ENCODE measurements at places on chromosomes 11 and 22. TPM values are rescaled to one million over a fixed set of nuclear protein-coding genes. Genes with fewer than 3 reads are reported as not detected.
A peak's percentile ranks its signal among the peaks of the same experiment; 100 is the strongest.

GRCh38 chr11:45396394-45396793 is 110.3 kb upstream of the SYT13 start:
- no peak for DNase-seq

MAML2 gene
- total RNA-seq: 31.5 TPM

ISX gene
- total RNA-seq: not detected

RAC2 gene
- total RNA-seq: 111 TPM

DNA sequence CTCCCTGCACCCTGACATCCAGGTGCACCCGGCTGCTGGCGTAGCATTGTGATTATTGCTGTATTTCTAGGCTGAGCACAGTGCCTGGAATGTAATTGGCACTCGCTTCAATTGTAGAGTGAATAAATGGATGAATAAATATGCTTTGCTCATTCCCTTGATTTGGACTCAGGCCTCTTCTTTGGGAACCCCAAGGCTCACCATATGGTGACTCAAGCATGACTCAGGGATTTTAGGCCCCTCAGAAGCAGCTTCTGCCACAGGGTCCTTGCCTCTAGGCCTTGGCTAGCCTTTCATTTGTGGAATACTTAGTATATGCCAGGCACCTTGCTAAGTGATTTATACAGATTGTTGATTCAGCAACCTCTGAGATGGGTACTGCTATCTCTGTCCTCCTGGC is 78.9 kb downstream of the GRIK4 start:
- DNase-seq: peak; percentile 9

DDX25 gene
- total RNA-seq: not detected

DNA sequence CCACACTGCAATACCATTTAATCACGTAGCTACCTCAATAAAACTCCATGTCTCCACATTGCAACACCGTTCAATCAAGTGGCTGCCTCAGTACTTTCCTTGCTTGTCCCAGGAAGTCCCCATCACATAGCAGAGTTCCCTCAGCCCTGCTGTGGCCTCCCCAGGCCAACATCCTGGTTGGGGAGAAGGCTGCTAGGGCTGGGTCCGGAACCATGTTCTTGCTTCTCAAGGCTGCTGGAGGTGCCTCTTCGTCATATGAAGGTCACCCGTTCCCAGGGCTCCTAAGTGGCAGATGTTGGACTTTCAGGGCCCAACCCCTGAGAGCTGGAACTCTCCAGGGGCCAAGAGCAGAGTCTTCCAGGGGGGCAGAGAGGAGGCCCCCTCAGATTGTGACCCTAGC is 3.3 kb downstream of the ART5 start:
- DNase-seq: no peak

DNA sequence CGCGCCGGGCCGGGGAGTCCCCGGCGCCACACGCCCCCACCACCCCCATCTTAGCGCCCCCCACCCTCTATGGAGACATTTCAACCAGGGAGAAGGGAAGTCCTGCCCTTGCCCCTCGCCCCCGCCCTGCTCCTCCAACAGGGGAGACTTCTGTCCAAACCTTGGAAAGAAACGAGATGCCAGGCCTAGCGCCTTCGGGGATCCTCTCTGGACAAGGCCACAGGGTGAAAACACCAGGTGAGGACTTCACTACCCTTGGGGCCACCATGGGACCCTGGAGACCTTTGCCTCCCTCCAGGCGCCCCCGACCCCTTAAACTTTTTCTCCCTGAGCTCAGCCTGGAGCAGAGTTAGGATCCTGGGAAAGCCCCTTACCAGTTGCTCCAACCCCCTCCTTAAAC is 11.6 kb upstream of the NPAS4 start:
- no peak for DNase-seq

- DNase-seq: no peak
These were observed 102.6 kb downstream of the TRIM44 start for GRCh38 chr11:35765211-35765610.

KRTAP5-11 gene
- total RNA-seq: not detected

- DNase-seq: no peak
These were observed 47.8 kb downstream of the BARX2 start for GRCh38 chr11:129423426-129423825.

GRCh38 chr11:58186938-58187337 is 1.9 kb upstream of the OR9Q2 start:
- no peak for DNase-seq

DNA sequence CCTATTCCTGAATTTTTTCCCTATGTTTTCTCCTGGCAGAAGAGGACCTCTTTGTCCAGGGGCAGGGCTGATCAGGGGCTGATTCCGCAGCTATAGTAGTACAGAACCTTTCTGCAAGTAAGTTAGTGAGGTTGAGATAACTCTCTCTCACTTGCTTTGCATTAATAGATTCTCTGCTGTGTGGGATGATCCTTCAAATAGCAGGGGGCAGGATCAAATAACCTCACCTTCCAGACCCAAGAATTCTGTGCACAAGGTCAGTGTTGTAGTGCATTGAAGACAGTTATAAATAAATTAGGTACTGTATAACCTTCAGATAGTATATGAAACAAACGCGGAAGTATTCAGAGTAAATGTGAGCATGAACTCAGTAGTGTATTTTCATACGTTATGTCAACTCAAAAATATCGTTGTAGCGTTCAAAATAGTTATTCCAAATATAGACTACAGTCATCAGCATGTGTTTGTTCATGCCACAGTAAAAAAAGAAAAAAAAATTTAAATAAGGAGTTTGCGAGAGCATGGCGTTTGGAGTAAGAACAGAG is 278 bp downstream of the MMP26 start:
- DNase-seq: no peak

GRCh38 chr11:66854729-66855211 is 2.1 kb upstream of the LRFN4 start:
- DNase-seq: peak; percentile 41

HSPB2 gene
- total RNA-seq: 6.4 TPM

MUC5AC gene
- 0.35 TPM for total RNA-seq

MRGPRX3 gene
- not detected for total RNA-seq

GRCh38 chr11:73830261-73830660 is 42.6 kb downstream of the MRPL48 start:
- DNase-seq: no peak

DNA sequence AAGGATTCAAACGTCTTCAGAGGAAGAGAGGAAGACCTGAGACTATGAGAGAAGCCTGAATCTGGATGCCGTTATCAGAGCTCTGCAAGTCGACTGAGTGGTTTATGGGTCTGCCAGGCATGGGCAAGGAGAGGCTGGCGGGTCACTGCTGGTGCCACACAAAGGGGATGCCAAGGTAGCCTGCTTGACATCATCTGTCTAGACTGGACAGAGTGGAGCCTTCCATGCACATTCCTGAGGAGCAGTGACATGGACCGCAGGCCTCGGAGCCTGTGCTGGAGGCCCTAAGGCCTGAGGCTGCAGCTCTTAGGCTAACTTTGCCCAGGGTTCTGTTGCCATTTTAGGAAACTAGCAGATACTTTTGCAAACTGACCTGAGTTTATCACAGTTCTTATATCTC is 127.4 kb downstream of the WT1 start:
- no peak for DNase-seq

DNA sequence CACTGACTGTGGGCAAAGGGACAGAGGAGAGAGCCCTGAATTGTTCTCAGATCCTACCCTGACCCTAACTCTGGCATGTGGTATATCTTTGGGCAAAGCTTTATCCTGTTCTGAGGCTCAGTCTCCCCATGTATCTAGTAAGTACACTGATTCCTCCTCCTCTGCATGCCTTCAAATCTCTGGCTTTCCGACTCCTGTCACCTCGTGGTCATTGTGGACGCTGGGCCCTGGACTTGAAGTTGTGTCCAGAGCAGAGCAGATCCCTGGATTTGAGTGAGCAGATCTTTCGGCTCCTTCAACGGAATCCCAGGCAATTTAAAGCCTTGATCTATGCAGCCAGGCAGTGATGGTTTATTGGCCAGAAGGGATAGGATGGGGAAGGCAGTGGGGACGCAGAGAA is 3.0 kb downstream of the MOGAT2 start:
- DNase-seq: no peak

- DNase-seq: no peak
These were observed 65.5 kb downstream of the ME3 start for GRCh38 chr11:86606836-86607481.

CBLIF gene
- total RNA-seq: not detected

POTEH gene
- not detected for total RNA-seq

ZNF280A gene
- not detected for total RNA-seq

DNA sequence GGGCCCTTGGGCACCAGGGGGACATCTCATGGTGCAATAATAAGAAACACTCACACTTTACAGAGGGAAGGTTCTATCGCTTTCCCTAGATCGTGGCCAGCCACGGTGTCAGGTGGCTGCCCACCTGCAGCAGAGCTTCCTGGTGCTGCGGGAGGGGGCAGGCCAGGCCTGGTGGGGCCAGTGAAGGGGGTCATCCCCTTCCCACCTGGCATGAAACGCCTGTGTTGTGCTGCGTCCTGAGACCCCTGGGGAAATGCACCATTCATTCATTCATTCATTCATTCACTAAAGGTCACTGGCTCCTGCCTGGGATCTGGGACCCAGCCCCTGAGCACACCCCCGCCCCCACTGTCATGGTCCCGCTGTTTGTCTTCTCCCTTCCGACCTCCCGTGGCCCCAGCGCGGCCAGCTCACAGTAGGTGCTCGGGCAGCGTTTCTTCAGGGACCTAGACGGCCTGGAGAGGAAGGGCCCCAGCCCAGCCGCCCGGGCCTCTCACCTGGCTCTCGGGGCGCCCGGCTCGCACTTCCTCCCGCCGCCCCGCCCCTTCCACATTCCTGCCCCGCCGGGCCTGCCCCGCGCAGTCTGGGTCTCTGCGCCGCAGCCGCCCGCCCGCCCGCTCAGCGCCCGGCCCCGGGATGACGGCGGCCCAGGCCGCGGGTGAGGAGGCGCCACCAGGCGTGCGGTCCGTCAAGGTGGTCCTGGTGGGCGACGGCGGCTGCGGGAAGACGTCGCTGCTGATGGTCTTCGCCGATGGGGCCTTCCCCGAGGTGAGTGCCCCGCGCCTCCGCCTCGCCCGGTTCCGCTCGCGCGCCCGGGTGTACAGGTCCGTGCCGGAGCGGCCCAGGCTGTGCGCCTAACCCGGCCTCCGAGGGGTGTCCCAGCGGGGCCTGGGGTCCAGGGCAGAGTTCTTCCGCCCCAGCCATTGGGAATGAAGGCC is at the start of gene RHOD:
Gene RHOD (plus strand): TSS at position 581 of the 938 bp plus-strand sequence. CDS start 56 bp downstream, at position 637.
- peak; percentile 80 for DNase-seq

OR4A15 gene
- not detected for total RNA-seq

Measured in lower lobe of right lung (tissue), 2 donors.